ENCODE measurements at places on chromosomes 13 and 19.

GRCh38 chr19:295687-296370 lies 4.6 kb upstream of the PLPP2 start:
- H3K27me3 ChIP-seq = peaks cover 4% of the 10 kb centered on the region
- H3K4me1 ChIP-seq = peaks cover 29% of the 10 kb centered on the region
- no peak for DNase-seq
- no peaks in the 10 kb centered on the region for H3K36me3 ChIP-seq
- H3K4me3 ChIP-seq = no peak overlapping the region

GRCh38 chr13:113669755-113670341 lies 2.8 kb downstream of the GRK1 start:
- no peak for DNase-seq
- H3K4me1 ChIP-seq = peaks cover 6% of the 10 kb centered on the region
- H3K27me3 ChIP-seq = peaks cover 7% of the 10 kb centered on the region

GRCh38 chr19:343941-344624 lies 513 bp downstream of the MIER2 start:
- H3K4me3 ChIP-seq = peak overlapping the region; percentile 72
- peaks cover 69% of the 10 kb centered on the region for H3K4me1 ChIP-seq
- DNase-seq = no peak
- H3K36me3 ChIP-seq = peaks cover 1% of the 10 kb centered on the region
- peak overlapping the region; percentile 47 for H3K27ac ChIP-seq
- no peaks in the 10 kb centered on the region for H3K27me3 ChIP-seq

DNA sequence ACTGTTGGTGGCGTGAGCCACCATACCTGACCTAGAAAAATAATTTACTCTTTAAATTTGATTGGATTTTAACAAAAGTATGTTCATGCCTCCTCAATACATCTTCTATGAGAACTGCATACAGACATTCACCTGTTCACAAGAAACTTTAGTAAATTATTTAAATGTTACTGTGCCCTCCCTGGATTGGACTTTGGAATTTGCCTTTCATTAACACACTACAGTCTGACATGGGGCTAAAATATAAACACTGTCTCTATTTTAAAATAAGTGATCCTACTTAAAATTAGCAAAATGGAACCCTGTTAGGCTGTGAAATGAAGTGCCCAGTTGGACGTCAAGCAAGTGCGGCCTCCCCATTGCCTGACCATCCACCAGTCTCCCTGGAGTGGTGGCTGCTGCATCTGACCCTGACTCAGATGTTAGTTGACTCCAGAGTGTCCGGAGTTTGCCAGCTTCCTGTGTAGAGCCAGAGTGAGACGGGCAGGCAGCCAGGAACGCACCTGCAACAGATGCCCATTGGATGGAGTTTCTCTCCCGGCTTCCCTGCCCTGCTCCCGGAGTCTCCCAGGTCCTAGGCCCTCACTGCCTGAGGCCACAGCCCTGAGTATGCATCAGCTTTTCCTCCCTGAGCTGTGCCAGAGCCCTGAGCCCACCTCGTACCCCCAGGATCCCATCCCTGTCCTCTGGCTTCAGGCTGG lies 45.9 kb upstream of the ATP11A start:
- no peak overlapping the region for H3K27ac ChIP-seq
- H3K4me3 ChIP-seq = no peak overlapping the region
- H3K4me1 ChIP-seq = peaks cover 7% of the 10 kb centered on the region
- peak; percentile 13 for DNase-seq
- peaks cover 3% of the 10 kb centered on the region for H3K27me3 ChIP-seq

DNA sequence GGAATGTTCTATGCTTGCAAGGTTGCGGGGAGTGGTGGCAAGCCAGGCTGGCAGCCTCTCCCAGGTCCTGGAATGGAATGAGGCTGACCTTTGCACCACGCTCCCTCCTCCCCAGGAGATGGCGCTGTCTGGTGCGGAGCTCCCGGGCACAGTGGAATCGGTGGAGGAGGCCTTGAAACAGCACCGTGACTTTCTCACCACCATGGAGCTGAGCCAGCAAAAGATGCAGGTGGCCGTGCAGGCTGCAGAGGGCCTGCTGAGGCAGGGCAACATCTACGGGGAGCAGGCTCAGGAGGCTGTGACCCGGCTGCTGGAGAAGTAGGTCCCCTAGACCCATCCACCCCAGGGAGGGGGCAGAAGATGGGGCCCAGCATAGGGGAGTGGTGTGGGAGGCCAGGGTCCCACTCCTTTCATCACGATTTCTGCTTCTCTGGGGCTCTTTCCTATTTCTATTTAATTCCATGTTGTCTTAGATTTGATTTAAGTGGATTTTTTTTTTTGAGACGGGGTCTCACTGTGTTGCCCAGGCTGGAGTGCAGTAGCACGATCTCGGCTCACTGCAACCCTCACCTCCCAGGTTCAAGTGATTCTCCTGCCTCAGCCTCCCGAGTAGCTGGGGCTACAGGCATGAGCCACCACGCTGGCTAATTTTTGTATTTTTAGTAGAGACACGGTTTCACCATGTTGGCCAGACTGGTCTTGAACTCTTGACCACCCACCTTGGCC lies 53.2 kb upstream of the SHKBP1 start:
- H3K27me3 ChIP-seq = no peaks in the 10 kb centered on the region
- DNase-seq = peak; percentile 61

DNA sequence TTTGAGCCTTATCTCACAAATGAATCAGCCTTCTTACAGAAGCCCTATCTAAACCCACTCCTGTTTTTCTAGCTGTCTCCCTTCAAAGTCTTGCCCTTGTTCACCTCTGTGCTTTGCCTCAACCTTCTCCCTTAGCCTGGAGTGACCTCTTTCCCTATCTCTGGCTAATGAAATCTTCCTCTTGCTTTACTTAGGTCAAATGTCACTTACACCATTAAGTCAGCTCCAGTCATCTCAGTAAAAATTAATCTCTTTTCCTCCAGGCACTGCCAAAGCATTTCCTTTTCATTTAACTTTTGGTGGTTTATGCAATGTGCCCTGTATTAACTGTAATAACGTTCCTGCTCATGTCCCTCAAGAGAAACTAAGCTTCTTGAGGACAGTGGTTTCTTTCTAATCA lies 596.5 kb upstream of the MIR17HG start:
- H3K4me1 ChIP-seq = no peaks in the 10 kb centered on the region
- H3K4me3 ChIP-seq = no peak overlapping the region
- no peaks in the 10 kb centered on the region for H3K36me3 ChIP-seq
- DNase-seq = no peak

- DNase-seq = no peak
- 0 out of 3 replicates have a peak, but pooled peaks cover 7% of the 10 kb centered on the region for H3K27me3 ChIP-seq
- H3K36me3 ChIP-seq = no peaks in the 10 kb centered on the region
- H3K27ac ChIP-seq = no peak overlapping the region
- H3K4me3 ChIP-seq = no peak overlapping the region
- H3K4me1 ChIP-seq = no peaks in the 10 kb centered on the region
These were observed 127.5 kb upstream of the OBI1 start for GRCh38 chr13:78786459-78786858.

GRCh38 chr13:23905766-23906165 lies 8.5 kb upstream of the C1QTNF9B start:
- peaks cover 3% of the 10 kb centered on the region for H3K27me3 ChIP-seq
- DNase-seq = no peak
- no peak overlapping the region for H3K4me3 ChIP-seq
- no peaks in the 10 kb centered on the region for H3K36me3 ChIP-seq

GRCh38 chr13:94154367-94154766 lies 325.1 kb downstream of the DCT start:
- H3K27ac ChIP-seq = no peak overlapping the region
- H3K4me1 ChIP-seq = peaks cover 6% of the 10 kb centered on the region
- H3K36me3 ChIP-seq = no peaks in the 10 kb centered on the region

- no peaks in the 10 kb centered on the region for H3K27me3 ChIP-seq
- no peak for DNase-seq
These were observed 71.2 kb downstream of the MYO16 start for GRCh38 chr13:108700422-108701170.

All from HepG2 (cell line).